Stimulated activated CD8-positive, alpha-beta memory T cell treated with anti-CD3 and anti-CD28 coated beads, Interleukin-2, amount 100 ng/mL, for 48 hours (primary cell): ENCODE measurements at places on chromosomes 12 and 14.

GRCh38 chr12:34188974-34189373, 166.7 kb downstream of the ALG10 start:
- no peak for DNase-seq

- no peak for DNase-seq
Measured at GRCh38 chr12:30701056-30701455, 5.4 kb upstream of the IPO8 start.

- no peak for DNase-seq
Measured at GRCh38 chr14:64758691-64759554, 54.7 kb downstream of the PLEKHG3 start.

- DNase-seq, result no peak
Measured at GRCh38 chr14:104657563-104658324, 31.7 kb upstream of the INF2 start.

DNA sequence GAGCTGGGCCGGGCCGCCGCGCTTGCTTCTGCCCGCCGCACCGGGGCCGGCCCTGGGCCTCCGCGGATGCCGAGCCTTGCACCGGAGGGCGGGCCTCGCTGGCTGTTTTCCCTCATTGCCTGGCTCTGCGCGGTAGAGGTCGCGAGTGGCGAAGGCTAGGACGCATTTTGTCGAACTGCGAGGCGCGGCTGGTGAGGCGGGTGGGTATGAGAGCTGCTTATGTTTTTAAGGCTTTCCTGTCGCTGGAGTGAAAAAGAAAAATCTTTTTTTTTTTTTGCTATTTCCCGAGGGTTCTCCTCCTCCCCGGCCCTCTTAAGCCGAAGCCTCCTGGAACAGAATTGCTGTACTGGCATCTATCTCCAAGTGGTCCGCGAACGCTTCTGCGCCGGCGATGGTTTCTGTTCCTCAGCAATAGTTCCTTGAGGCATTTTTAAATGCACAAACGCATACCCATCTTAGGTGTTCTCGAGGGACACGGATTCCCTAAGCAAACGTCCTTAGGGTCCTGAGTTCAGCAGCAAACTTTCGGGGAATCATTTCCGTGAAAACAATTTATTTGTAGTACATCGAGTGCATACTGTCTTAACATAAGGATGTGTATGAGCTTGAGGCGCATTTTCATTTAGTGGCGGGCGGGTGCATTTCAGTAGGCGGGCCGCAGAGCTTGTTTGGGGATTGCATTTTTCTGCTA, 631 bp downstream of the RESF1 start:
- peak; percentile 55 for DNase-seq

DNA sequence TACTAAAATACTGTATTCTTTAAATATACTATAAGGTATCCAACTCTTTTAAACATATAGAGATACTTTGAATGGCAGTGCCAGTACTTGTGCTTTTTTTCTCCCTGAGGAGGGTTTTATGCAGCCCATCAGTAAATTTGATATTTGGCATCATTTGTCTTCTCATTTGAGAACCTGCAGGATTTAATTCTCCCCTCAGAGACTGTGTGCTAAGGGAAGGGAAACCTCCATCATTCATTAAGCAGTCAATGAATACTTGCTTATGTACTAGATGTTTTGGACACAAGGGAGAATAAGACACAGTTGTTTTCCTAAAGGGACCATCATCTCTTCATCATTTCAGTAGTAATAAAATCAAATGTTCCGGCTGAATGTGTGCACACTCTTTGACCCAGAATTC, 40.8 kb downstream of the FRS2 start:
- DNase-seq, result no peak

- DNase-seq, result no peak
Measured at GRCh38 chr12:46562625-46563225, 190.2 kb upstream of the SLC38A2 start.

- DNase-seq, result no peak
Measured at GRCh38 chr12:108542320-108542719, 18.7 kb downstream of the SART3 start.

- DNase-seq, result no peak
Measured at GRCh38 chr12:26530461-26530860, 302.5 kb downstream of the ITPR2 start.

DNA sequence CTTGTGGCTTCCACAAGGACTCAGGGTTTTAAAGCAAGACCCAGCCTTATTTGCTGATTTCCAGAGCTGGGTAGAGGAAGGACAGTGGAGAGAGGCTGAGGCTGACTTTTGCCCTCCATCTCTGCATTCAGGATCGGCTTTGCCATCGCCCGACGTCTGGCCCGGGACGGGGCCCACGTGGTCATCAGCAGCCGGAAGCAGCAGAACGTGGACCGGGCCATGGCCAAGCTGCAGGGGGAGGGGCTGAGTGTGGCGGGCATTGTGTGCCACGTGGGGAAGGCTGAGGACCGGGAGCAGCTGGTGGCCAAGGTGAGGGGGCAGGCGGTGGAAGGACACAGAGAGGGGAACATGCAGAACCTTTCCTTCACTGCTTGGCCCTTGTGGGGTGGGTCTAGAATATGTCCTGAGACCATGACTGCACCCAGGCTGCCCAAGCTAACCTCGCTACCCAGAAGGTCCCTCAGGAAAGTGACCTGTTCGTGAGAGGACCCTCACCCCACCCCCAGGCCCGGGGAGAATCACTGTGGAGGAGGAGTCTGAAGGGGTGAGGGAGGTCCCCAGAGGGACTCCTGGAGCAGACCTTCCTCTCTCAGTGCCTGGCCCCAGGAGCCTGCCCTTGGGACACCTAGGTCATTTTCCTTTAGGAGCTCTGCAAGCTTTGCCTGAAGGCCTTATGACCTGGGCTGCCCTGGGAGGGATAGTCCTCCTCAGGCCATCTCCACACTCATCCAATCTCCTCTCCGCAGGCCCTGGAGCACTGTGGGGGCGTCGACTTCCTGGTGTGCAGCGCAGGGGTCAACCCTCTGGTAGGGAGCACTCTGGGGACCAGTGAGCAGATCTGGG, 3.1 kb downstream of the DHRS2 start:
- no peak for DNase-seq

- DNase-seq, result no peak
Measured at GRCh38 chr14:43449291-43449690, 1057.8 kb downstream of the FSCB start.

GRCh38 chr14:65281991-65282895, 130.3 kb upstream of the FUT8 start:
- DNase-seq, result no peak

GRCh38 chr12:111288771-111289170, 80.1 kb downstream of the PHETA1 start:
- DNase-seq, result no peak

DNA sequence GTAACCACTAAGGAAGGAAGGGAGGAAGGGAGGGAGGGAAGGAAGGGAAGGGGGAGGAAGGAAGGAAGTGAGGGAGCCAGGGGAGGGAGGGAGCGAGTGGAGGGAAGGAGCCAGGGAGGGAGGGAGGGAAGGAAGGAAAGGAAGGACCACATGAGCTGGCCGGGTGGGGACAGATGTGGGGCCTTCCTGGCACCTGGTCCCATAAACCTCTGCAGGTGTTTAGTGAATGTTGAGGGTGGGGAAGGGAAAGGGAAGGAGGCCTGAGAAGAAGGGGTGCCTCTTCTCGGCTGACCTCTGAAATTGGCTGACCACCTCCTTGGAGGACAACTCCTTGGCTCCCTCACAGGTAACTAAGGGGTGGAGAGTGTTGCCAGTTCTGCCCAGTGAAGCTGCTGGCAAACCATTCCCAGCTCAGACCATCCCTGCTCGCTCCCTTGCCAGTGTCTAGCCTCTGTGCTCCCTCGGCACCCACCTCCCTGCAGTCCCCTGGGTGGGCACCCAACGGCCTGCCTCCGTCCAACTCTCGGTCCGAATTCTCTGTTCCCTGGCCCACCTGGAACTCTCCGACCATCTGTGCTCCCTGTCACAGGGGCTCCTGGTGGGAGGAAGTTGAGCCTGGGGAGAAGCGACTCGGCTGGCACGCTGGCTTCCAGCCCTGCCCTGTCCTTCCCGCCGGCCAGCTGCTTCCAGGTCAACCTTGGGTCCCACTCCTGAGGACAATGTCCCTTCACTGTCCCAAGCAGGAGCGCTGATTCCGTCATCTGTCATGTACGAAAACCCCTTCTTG, 12.2 kb upstream of the PPP1R13B start:
- no peak for DNase-seq

DNA sequence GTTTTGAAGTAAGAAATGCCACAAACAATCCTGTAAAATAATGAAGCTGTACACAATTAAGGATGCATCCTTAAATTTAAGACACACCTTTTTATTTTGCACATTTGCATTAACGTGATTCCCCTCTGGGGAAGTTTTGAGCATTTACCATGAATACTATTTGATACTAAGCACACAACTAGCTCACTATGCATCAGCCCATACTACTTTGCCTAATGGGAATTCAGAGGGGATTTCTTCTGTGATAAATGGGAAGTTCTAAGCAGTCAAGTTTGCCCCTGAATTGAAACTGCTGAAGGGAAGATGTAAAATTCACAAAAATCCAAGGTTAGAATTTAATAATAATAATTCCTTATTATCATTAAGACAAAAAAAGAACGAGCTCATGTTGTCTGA, 27.4 kb downstream of the SINHCAF start:
- no peak for DNase-seq

- DNase-seq, result no peak
Measured at GRCh38 chr14:74705613-74706500, 7.0 kb downstream of the AREL1 start.

DNA sequence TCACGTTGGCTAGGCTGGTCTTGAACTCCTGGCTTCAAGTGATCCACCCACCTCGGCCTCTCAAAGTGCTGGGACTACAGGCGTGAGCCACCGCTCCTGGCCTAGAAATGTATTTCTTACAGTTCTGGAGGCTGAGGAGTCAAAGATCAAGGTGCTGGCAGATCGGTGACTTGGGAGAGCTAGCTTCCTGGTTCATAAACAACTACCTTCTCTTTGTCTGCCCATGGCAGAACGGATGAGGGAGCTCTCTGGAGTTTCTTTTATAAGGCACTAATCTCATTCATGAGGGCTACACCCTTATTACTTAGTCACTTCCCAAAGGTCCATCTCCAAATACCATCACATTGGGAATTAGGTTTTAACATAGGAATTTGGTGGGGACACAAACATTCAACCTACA, 38.9 kb downstream of the SLC17A8 start:
- no peak for DNase-seq

DNA sequence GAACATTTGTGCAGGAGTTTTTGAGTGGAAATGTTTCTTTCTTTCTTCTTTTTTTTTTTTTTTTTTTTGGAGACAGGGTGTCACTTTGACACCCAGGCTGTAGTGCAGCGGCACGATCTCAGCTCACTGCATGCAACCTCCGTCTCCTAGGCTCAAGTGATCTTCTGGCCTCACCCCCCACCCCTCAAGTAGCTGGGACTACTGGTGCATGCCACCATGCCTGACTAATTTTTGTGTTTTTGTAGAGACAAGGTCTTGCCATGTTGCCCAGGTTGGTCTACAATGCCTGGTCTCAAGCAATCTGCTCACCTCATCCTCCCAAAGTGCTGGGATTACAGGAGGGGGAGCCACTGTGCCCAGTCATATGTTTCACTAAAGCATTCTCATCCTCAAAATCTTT, 69.2 kb upstream of the BCAT1 start:
- no peak for DNase-seq

- no peak for DNase-seq
Measured at GRCh38 chr12:29733060-29733459, 50.7 kb downstream of the TMTC1 start.

GRCh38 chr14:37406095-37406494, 189.0 kb downstream of the FOXA1 start:
- no peak for DNase-seq

GRCh38 chr14:67539116-67539515, 6.0 kb downstream of the PLEKHH1 start:
- no peak for DNase-seq

DNA sequence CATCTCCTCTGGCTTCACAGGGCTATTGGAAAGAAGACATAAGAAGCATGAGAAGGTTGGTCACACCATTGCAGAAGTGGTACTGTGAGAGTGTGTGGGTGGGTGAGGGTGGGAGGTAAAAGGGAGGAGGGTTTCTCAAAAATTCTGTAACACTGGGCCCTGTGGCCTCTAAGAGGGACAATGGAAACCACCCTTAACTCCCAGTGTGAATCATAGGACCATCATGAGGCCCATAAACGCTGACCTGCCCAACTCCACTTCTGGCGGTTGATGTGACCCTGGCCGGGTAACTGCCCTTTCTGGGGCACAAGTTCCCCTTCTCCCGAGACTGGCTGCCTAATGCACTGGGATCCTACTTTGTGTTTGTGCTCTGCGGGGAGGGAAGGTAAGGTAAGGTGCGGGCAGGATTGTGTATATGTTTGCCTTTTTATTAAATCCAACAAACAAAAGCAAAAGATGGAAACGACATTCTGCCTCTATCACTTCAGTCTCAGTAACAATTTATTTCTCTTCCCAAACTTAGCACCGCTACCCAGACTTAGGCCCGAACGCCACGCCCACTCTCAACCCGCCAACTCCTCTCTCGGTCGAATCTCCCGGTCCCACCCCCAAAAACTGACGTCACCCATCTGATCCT, 551 bp downstream of the METTL1 start:
- peak; percentile 87 for DNase-seq

- DNase-seq, result no peak
Measured at GRCh38 chr14:82837611-82838140, 1304.0 kb upstream of the SEL1L start.

- no peak for DNase-seq
Measured at GRCh38 chr12:67091204-67091603, 178.0 kb upstream of the CAND1 start.

- DNase-seq, result no peak
Measured at GRCh38 chr14:77272261-77272660, 1.3 kb upstream of the NGB start.

- no peak for DNase-seq
Measured at GRCh38 chr12:2413301-2413700, 360.5 kb downstream of the CACNA1C start.

- no peak for DNase-seq
Measured at GRCh38 chr14:92456215-92457015, 57.2 kb upstream of the RIN3 start.

DNA sequence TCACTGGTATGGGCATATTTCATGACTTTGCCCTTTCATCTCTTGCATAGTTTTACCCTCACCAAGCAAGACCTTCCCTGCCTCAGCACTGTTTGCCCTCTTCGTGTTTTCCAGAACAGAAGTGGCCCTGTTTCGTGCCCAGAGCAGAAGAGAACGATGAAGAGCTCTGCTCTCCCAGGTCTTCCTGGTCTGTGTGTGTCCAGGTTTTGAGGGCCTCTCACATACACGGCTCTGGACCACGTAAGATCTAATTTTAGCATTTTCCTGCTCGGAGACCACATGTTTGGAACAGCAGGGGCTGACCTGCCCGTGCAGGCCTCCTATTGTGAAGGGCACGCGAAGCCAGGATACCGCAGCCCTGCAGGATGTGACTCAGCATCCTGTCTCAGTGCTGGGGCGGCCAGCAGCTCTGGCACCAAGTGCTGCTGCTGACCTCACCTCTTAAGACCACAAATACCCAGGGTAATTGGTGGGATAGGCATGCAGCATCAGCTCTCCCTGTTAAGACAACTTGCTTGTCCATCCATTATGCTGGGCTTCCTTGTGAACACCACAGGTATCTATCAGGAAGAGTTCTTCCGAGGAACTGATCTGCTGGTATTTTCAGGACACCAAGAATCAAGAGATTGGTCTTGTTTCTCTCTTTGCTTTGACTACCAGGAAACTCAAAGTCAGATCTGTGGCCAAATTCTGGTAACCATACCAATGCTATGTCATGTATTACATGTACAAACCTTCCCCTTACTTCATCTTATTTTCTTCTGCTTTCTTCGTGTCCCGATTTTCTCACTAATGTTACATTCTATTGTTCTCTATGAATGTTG, 19.0 kb downstream of the SSH1 start:
- peak; percentile 68 for DNase-seq

GRCh38 chr12:1355396-1355795, 239.0 kb downstream of the FBXL14 start:
- no peak for DNase-seq
